ENCODE measurements at places on chromosomes 4 and X. TPM values are rescaled to one million over a fixed set of nuclear protein-coding genes. Genes with fewer than 3 reads are reported as not detected.

Gene TMPRSS11E
- not detected for total RNA-seq

Gene ATP2B3
- not detected for total RNA-seq

Gene HSFX3
- total RNA-seq, result not detected

Gene PRAF2
- not detected for total RNA-seq

Gene MTTP
- total RNA-seq, result 102 TPM

Gene TMEM156
- not detected for total RNA-seq

Gene DAPP1
- not detected for total RNA-seq

Gene MCUB
- total RNA-seq, result 0.95 TPM

Gene TAF7L
- total RNA-seq, result not detected

Gene ATP8A1
- 6.2 TPM for total RNA-seq

Gene ZAR1
- not detected for total RNA-seq

Gene NPFFR2
- total RNA-seq, result not detected

Gene RXFP1
- not detected for total RNA-seq

Gene CCDC110
- total RNA-seq, result not detected

Gene ADH7
- not detected for total RNA-seq

Gene L1CAM
- 1.4 TPM for total RNA-seq

Gene SLC9B2
- 38.9 TPM for total RNA-seq

Gene ANTXR2
- 8.4 TPM for total RNA-seq

Gene STEEP1
- total RNA-seq, result 23.1 TPM

Gene KLF3
- 45.2 TPM for total RNA-seq

Gene BCLAF3
- 2.3 TPM for total RNA-seq

Gene GABRE
- 12.2 TPM for total RNA-seq

Gene DCAF8L2
- total RNA-seq, result not detected

Gene ATOH1
- total RNA-seq, result not detected

Gene BRS3
- total RNA-seq, result not detected

Gene IL2RG
- not detected for total RNA-seq

Gene PCDH19
- total RNA-seq, result 0.02 TPM

Gene PPARGC1A
- total RNA-seq, result 18.8 TPM

Gene HTN1
- total RNA-seq, result not detected
